ENCODE measurements at places on chromosomes 3 and 15.

DNA sequence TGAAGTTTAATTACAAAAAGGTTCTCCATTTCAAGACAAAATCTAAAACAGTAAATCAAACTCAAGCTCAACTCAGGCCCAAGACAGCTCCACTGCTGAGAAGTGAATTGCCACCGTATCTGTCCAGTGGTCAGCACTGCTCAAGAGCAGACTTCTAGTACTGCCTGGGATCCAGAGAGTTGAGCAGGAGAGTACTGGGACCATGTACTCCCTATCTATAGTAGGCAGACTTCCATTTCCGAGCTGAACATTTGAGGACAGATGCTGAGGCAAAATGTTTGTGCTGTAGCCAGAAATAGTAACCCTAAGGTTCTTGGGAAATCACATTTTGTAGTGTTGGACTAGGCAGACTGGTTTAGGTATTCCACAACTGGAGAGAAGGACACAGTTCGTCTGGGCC is 44.1 kb downstream of the MRPL3 start:
- no peak for DNase-seq

DNA sequence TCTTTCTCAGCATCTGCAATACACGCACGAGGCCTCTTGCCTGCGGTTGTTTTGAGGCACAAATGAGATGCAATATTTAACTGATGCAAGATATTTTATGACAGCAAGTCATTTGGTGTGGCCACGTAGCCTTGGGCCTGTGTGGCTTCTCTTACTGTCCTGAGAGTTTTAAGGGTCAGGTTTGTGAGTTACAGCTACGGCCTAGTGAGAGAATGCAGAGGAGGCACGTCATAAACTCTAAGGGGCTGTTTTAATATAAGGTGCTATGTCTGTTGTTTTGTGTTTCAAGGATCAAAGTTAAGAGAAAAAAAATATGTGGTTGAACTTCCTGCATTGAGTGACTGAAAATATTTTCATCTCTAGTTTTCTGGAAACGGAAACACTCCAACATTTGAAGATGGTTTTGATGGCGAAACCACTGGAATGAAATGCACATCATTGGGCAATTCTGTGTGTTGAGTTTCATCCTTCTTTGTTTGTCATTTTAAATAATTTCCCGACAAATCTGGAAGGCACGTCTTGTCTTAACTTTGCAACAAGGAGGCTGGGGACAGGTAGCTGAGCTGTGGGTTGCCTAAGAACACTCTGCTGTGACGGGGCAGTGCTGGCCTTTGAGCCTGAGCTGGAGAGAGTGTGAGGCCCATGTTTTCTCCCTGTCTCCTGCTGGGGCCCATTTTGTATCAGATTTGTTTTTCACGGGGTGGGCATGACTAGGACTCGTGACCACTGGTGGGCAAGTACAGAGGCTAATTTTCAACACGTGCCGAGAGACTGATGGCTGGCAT is 5.1 kb downstream of the APBA2 start:
- DNase-seq = no peak

DNA sequence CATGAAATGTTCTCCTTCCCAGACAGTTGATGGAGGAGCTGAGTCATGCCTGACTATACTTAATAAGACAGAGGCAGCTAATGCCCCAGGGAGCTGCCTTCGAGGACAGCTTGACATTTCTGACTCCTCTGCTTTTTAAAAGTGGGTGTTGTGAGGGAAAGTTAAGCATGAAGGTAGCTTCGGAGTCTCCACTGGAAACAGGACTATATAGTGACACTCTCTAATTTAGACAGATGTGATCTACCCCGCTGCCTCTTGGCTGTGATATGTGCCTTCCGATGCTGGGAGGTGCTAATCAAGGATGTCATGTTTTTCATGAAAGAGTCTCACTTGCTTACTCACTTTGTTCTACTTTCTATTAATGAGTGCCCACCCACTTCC is 72.7 kb downstream of the IL1RAP start:
- no peak for DNase-seq

DNA sequence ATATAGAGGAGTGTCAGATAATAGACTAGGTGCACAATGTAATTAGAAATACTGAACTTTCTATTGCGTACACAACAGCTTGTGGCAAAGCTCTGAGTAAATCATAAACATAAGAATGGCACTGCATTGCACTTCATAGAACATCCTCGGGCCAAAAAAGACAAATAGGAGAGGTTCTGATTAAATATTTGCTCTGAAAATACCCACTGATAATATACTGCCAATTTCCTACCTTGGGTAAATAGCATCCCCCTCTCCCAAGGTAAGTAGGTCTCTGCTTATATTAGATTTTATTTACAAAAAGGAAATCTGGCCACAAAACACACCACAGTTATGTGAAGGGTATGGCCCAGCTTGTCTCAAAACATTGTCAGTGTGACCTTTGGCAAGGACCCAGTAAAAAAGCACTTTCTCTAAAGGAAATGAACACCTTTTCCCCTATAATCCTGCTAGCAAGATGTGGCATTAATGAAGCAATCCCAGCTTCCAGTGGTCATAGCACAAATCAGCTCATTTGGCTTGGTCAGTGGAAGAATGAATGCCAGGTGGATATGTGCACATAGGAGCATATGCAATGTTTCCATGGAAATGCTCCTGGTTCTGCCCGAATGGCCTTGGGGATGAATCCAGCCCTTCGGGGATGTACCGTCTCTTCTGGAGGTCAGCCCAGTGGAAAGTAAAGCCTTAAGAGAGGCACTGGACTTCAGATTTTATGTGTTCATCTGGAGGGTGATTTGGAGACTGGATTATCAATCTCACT is 315.9 kb downstream of the LSAMP start:
- DNase-seq = no peak

DNA sequence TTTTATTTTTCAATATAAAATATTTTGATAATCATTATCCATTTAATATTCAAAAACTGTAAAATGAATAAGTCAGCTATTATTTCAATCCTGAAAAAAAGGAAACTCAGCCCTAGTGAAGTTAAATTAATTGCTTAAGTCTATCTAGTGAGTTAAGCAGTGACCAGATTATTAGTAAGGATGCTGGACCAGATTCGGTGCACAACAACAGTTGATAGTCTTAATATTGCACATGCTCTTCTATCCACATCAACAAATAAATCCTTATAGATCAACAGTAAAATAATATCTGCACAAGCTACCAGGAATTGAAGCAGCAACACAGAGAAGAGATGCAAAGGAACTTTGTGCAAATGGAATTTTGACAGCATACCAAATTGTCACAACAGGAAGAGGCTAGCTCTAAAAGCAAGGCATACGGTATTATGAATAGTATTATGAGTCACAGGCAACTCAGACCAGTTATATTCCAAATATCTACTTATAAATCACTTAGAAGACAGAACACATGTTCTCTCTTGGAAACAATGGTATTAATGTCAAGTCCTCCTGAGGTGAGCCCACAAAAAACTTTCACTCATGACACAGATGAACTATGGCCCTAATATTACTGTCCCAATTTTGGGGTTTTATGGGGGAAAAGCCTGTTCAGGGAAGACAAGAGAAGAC is 24.9 kb downstream of the VPS13C start:
- peak; percentile 71 for DNase-seq

- no peak for DNase-seq
Measured at GRCh38 chr3:53728606-53729005, 117.6 kb downstream of the CHDH start.

- DNase-seq = no peak
Measured at GRCh38 chr3:98395101-98395500, 4.6 kb downstream of the OR5K3 start.

DNA sequence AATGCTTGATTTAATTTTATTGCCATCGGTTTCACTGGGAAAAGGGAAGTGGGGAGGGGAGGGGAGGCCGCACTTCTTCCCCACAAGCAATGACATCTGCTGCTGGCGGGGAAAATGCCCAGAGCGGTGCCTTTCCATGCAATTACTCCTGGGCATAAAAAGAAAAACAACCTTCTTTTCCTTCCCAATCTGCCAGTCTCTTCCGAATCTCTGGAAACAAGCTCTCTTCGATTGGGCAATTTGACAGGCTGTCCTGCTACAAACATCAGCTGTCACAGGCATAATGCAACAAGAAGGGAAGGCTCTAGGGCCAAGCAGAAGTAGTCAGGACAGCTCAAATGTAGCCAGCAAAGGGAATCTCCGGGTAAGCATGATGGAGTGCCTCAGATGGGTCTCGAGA is 93.4 kb upstream of the STRIT1 start:
- DNase-seq = no peak

DNA sequence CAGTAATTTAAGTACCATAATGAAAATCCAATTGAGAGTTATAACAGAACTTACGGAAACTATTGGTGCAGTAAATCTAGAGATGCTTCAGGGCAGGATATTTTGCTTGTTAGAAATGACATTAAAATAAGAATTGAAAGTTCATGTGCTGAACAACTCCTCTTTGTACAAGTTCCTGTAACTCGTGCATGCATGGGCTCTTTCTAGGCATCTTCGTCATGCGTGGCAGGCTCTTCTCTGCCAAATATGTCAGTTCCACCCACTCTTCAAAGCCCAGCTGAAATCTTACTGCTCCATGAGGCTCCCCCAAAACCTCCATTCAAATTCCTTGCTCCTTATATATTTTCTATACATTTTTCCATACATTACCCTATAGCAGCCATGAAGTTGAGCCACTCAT is 48.7 kb downstream of the FBN1 start:
- DNase-seq = no peak

GRCh38 chr3:142211034-142211433 is 14.4 kb downstream of the GK5 start:
- peak; percentile 20 for DNase-seq

- no peak for DNase-seq
Measured at GRCh38 chr3:127077505-127078064, 94.7 kb downstream of the PLXNA1 start.

DNA sequence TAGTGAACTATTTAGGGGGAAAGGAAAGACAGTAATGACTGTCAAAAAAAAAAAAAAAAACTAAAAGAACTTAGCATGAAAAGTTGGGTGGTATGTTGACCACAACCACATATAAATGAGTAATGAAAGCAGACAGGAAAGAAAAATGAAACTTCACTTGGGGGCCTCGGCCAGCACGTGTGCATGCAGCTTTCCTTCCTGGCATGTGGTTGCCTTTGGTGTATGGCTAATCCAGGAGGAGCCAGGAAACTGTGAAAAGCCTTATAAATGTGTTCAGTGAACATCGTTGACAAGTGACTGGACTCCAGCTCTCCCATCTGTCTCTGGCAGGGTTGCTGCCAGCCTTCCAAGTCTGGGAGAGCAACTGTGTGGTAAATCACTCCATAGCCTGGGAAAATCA is 195.1 kb downstream of the DTWD1 start:
- DNase-seq = no peak

DNA sequence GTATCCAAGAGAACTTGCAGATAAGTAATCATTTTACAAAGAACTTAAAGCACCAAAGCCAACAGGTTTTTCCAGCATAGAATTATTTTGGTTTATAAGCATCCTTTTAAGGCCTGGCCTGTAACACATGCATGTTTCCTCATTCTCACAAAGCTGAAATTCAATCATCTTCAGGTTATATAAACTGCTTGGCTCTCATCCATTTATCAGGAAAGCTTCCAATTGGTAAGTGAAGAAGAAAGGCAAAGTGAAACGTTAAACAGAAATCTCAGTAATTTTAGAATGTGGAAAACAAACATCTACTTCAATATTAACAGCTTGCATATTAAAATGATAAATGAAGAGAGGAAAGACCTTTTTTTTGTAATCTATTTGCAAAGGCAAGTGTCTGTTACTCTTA is 1.6 kb downstream of the SERP1 start:
- peak; percentile 11 for DNase-seq

DNA sequence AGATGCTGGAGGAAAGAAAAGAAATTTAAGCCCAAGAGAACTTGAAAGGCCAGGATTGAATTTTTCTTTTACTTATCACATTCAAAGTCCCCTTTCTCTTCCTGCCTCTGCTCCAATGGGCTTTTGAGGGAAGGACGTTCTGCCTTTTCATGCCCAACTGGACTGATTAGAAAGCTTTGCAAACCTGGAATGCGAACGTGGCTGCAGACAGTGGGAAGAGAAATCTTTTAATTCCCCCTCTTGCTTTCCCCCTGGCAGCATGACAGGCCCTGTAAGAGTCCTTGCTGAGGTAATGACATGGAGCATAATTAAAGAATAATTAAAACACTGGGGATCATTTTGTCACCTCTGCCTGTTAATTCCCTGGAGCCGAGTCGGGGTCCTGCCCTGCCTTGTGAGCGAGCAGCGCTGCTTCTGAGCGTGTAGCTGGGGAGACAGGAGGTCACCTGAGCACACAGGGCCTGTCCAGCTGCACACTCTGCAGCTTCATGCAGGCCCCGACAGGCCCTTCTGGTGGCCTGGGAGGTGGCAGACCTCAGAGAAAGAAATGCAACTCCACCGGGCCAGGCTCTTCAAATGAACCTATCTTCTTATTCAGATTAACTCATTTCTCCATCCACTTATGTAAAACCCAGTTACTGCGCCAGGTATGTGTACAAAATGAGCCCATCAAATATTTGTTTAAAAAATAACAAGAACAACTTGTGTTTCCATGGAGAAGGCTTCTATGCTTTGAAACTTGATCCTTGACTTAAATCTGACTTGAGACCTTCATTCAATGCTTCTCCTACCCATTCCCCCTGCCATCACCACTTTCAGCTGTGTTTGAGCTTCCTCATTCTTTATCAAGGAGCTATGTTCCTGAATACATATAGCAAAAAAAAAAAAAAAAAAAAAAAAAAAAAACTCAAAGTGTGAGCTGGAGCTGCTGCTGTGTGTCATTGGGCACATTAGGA is 628.2 kb upstream of the CFAP20DC start:
- DNase-seq = no peak

DNA sequence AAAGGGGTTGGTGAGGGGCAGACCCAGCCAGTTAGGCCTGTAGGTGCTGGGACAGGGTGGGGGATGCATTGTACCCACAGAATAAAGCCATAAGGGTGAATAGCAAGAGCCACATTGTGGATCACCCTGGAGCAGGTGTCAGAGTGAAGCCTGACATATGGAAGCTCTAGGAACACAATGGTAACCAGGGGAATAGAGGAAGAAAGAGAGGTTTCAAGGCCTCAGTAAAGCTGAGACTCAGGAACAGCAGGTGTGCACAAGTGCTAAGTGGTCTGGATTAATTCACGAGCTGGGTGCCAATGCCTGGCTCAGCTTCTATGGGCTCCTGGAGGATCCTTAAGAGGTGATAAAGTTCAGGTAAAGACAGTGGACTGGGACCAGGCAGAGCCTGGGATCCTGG is 323.7 kb upstream of the CTNNB1 start:
- DNase-seq = no peak

DNA sequence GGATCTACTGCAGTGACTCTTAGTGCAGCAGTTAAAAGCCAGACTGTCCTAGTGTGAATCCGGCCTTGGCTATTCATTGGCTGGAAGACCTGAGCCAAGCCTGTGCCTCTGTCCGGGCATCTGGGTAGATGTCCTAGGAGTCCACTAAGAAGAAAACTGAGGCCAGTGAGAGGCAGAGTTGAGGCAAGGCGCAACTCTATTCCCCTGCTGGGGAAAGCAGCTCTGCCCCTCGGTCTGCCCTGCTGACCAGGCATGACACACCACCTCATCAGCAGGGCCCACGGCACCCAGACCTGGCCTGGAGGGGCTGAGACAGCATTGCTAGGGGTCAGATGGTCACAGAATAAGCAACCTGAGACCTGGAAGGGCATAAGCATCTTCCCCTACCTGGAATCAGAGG is 46.7 kb upstream of the ABHD2 start:
- no peak for DNase-seq

Data from lung microvascular endothelial cell (primary cell).